ENCODE measurements at places on chromosomes 6 and 20. TPM values are rescaled to one million over a fixed set of nuclear protein-coding genes. Genes with fewer than 3 reads are reported as not detected.

ZSCAN16 gene
- total RNA-seq, result 9.7 TPM

BPIFA1 gene
- total RNA-seq, result not detected

MYLK4 gene
- total RNA-seq, result 1.9 TPM

RHAG gene
- not detected for total RNA-seq

NHLRC1 gene
- 3.2 TPM for total RNA-seq

C4B gene
- total RNA-seq, result 323 TPM

TRIM15 gene
- 0.33 TPM for total RNA-seq

CCNC gene
- 59.3 TPM for total RNA-seq

IRAK1BP1 gene
- 3.5 TPM for total RNA-seq

SLC17A3 gene
- total RNA-seq, result not detected

WDR46 gene
- total RNA-seq, result 58.8 TPM

SIRPD gene
- total RNA-seq, result not detected

MICB gene
- total RNA-seq, result 2.9 TPM

SGK2 gene
- total RNA-seq, result 4.1 TPM

Data from breast epithelium (tissue), 4 donors.